ENCODE measurements at places on chromosomes 1 and 21. TPM values are rescaled to one million over a fixed set of nuclear protein-coding genes. Genes with fewer than 3 reads are reported as not detected.

S100A6 gene
- 336 TPM for total RNA-seq

RHD gene
- total RNA-seq, result not detected

DNA sequence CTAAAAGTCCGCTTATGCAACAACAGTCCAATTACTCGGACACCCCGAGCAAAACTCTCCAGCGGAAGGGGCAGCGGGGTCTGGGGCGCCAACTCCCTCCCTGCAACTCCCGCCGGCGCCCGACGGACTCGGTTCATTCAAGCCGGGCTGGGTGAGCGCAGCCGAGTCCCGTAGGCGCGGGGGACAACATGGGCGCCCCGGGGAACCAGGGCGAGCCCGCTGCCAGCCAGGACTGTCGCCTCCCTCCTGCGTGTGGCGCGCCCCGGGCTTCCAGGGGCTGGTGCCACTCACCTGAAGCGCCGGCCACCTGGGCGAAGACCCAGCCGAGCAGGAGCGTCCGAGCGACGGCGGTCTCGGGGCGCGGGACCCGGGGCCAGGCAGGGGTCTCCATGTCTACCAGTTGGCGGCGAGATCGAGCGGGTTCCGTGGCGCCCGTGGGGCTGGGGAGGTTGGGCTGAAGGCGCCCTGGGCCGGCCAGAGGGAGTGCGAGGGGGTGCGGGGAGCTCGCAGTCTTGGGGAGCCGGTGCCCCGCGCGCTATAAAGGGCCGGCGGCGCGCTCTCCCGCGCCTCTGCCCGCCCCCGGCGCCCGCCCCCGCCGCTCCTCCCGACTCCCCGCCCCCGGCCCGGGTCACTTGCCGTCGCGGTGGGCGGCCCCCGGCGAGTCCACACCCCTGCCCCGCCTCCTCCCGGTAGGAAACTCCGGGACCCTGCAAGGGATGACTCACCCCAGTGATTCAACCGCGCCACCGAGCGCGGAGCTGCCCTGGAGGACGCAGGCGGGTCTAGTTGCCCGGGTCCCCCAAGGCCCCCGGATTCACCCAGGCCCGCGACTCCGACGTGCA lies at the start of gene F3:
F3 (minus strand) TSS at position 514 of the 842 bp plus-strand sequence; CDS start at position 391, 123 bp downstream.
- no peaks in the 10 kb centered on the region for H3K36me3 ChIP-seq
- peaks cover 8% of the 10 kb centered on the region for H3K4me1 ChIP-seq
- peak; percentile 95 for DNase-seq

DNA sequence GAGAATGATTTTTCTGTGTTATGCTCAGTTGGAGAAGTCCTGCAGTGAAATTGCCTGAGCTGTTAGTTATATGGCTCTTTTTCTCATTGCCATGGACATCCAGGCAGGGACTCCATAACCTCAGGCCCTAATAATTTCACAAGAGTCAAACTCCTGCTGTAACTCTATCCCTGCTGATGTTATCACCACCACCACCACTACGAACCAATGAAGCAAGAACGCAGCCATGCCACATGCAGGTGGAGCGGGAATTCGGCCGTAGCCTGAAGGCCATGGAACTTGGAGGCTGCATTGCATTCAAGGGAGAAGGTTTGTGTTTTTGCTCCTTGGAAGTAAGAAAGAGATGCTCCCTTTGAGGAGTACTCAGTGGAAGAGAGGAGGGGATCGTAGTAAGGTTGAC lies 16.8 kb upstream of the DLGAP3 start:
- no peak for DNase-seq
- no peaks in the 10 kb centered on the region for H3K27me3 ChIP-seq
- no peak overlapping the region for H3K4me3 ChIP-seq
- no peaks in the 10 kb centered on the region for H3K4me1 ChIP-seq

DNA sequence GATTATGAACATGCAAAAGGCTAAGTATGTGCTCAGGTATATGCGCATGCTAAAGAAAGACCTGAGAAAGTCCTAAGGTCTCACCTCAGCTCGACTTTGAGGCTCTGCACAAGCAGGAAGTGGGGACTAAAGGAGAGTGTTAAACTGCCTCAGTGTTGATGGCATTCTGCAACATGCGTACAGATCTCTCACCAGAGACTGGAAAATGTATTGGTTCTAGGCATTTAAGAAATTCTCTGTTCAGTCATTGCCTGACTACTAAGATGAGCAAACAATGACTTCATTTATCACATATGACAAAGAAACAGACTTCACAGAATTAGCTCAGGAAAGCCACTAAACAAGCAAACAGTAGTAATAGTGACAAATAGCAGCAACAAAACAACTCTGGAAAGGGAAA lies 90.8 kb downstream of the USH2A start:
- no peaks in the 10 kb centered on the region for H3K27me3 ChIP-seq
- H3K4me1 ChIP-seq, result no peaks in the 10 kb centered on the region
- H3K27ac ChIP-seq, result no peak overlapping the region

DNA sequence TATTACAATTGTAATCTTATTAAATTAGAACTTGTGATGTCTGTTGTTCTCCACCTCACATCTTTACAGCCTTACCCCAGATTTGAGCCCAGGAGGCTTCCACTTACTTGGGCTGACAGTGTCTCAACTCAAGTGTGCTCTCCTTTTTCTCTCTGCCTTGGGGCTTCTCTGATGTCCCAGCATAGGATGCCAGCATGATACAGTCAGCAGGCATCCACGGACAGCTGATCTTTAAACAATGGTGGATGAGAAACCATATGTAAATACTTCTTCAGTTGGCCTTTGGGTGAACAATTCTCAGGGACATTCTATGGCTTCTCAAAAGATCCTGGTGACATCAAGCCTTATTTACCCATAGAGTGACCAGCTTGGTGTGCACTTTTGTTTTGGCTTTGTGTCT lies 107.6 kb upstream of the GORAB start:
- no peaks in the 10 kb centered on the region for H3K27me3 ChIP-seq
- H3K4me3 ChIP-seq, result no peak overlapping the region
- no peaks in the 10 kb centered on the region for H3K4me1 ChIP-seq
- no peak for DNase-seq

- no peak overlapping the region for H3K27ac ChIP-seq
- no peak for DNase-seq
- H3K4me3 ChIP-seq, result no peak overlapping the region
- H3K4me1 ChIP-seq, result no peaks in the 10 kb centered on the region
Measured at GRCh38 chr1:110708974-110709440, 34.3 kb upstream of the KCNA3 start.

DNA sequence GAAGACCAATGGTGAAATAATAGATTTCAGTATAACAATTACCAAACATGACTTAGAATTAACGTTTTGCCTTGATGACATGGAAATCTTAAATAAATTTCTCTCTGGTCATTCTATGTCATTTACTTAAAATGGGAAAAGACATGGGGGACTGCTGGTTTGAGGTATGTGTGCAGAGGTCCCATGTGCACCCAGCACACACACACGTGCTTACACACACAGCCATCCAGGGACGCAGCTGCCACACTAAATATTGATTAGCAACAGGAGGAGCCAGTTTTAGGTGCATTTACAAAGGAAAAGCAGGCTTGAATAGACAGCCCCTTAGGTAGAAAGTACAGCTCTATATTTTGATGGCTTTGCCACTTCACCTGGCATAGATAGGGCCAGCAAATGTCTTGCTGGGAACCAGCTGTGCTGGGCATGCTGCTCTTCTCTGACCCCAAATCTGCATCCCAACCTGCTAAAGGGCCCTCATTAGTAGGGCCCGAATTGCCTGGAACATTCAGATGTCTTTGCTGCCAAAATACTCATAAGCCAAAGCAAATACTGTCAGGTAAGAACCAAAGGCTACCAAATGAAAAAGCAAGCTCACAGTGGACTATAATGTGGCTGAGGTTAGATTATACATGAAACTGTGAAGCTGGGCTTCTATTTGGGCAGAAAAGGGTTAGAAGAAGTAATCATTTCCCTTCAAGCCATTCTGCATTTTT lies 399.9 kb downstream of the HHAT start:
- H3K27ac ChIP-seq, result no peak overlapping the region
- no peaks in the 10 kb centered on the region for H3K27me3 ChIP-seq
- H3K36me3 ChIP-seq, result no peaks in the 10 kb centered on the region
- H3K4me3 ChIP-seq, result no peak overlapping the region
- no peak for DNase-seq

- H3K27me3 ChIP-seq, result no peaks in the 10 kb centered on the region
- H3K4me3 ChIP-seq, result no peak overlapping the region
- no peak for DNase-seq
- no peak overlapping the region for H3K27ac ChIP-seq
- no peaks in the 10 kb centered on the region for H3K4me1 ChIP-seq
Measured at GRCh38 chr1:172411791-172412338, 8.6 kb upstream of the C1orf105 start.

DNA sequence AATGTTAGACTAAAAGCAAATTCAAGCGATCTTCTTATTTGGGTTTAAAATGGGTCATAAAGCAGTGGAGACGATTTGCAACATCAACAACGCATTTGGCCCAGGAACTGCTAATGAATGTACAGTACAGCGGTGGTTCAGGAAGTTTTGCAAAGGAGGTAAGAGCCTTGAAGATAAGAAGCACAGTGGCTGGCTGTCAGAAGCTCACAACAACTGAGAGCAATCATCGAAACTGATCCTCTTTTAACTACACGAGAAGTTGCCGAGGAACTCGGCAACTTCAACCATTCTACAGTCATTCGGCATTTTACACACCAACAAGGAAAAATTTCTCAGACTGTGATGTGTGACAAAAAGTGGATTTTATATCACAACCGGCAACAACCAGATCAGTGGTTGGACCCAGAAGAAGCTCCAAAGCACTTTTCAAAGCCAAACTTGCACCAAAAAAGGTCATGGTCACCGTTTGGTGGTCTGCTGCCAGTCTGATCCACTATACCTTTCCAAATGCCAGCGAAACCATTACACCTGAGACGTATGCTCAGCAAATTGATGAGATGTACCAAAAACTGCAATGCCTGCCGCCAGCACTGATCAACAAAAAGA lies 47.9 kb downstream of the ASH1L start:
- H3K4me1 ChIP-seq, result no peaks in the 10 kb centered on the region
- H3K4me3 ChIP-seq, result no peak overlapping the region
- no peak for DNase-seq
- no peaks in the 10 kb centered on the region for H3K36me3 ChIP-seq
- H3K27me3 ChIP-seq, result no peaks in the 10 kb centered on the region

DNA sequence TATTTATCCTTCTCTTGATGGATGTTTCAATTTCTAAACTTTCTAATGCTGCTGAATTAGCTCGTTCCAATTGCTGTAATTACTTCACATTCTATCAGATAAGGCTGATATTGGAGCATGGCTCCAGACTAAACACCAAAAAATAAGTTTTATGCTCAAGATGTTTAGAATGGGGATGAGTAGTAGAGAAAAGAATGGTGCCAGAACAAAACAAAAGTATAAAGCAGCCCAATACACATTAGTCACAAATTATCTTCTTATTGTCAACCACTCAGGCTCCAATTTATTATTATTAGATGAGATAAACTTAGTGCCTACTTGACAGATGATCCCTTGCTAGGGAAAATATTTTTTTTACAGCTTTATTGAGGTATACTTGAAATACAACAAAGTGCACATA lies 21.8 kb downstream of the ATPAF1 start:
- no peaks in the 10 kb centered on the region for H3K27me3 ChIP-seq
- H3K4me3 ChIP-seq, result no peak overlapping the region
- DNase-seq, result no peak
- peaks cover 4% of the 10 kb centered on the region for H3K4me1 ChIP-seq
- no peak overlapping the region for H3K27ac ChIP-seq

DNA sequence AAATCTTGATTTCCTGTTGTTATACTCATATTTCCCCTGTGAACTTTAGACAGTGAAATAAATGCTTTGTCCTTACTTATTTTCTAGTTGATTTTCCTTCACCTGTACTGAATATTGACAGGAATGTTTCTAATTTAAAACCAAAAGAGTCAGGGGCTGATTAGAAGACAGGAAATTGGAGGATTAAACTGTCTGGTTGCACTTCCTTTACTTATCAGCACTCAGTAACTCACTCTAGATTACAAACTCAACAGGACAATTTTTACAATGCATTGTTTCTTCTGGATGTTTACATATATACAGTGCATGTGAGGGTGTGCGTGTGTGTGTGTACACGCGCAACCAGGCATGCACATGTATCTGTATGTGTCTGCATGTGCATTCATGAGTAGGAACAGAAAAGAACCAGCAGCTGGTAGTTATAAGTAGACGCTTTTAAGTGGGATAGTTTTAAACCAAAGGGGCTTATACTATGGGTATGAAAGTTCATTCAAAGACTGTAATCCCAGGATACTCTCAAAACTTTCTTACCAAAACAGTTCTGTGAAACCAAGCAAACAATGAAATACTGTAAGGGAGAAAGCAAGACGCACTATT lies 212.0 kb upstream of the NFIA start:
- H3K27me3 ChIP-seq, result no peaks in the 10 kb centered on the region
- no peak overlapping the region for H3K4me3 ChIP-seq
- no peak for DNase-seq
- H3K27ac ChIP-seq, result no peak overlapping the region

- peak within 1 kb of the TSS; percentile 38 for H3K4me3 ChIP-seq
- H3K4me1 ChIP-seq, result peaks cover 4% of the 10 kb centered on the region
- H3K36me3 ChIP-seq, result no peaks in the 10 kb centered on the region
- H3K27ac ChIP-seq, result no peak within 1 kb of the TSS
Measured at GRCh38 chr1:67134695-67135094, at the start of gene C1orf141. C1orf141 (minus strand) TSS chr1:67134970; CDS start chr1:67127240, 7,730 bp downstream.

- DNase-seq, result no peak
- no peaks in the 10 kb centered on the region for H3K4me1 ChIP-seq
- H3K4me3 ChIP-seq, result no peak overlapping the region
- no peaks in the 10 kb centered on the region for H3K27me3 ChIP-seq
- no peak overlapping the region for H3K27ac ChIP-seq
Measured at GRCh38 chr1:76942549-76942948, 75.3 kb downstream of the ST6GALNAC5 start.

All from ascending aorta (tissue), 2 donors.